ENCODE measurements at places on chromosomes 13 and 19.
A peak's percentile ranks its signal among the peaks of the same experiment; 100 is the strongest.

- no peak for DNase-seq
These were observed 13.7 kb downstream of the BCKDHA start for GRCh38 chr19:41411100-41411967.

- DNase-seq = no peak
These were observed at the start of gene PNMA8B for GRCh38 chr19:46495786-46496099. Gene PNMA8B (minus strand): TSS chr19:46495867. CDS start chr19:46495465, 402 bp downstream.

- no peak for DNase-seq
These were observed 8.1 kb downstream of the ERCC2 start for GRCh38 chr19:45362291-45362690.

DNA sequence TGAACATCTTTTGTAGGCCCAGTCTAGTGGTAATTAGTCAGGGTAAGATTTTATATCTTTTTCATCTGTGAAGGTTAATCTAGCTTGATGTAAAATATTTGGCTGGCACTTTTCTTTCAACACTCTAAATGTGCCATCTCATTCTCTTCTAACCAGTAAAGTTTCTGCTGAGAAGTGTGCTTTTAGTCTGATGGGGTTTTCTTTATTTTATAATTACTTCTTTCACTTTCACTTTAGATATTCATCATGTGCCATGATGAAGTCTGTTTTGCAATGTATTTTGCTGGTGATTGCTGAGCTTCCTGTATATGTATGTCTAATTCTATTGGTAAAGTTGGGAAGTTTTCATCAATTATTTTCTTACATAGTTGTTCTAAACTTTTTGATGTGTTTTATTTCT lies 31.9 kb downstream of the ZNF726 start:
- DNase-seq = no peak

- DNase-seq = no peak
These were observed 124.2 kb downstream of the LMO7 start for GRCh38 chr13:75760131-75761021.

DNA sequence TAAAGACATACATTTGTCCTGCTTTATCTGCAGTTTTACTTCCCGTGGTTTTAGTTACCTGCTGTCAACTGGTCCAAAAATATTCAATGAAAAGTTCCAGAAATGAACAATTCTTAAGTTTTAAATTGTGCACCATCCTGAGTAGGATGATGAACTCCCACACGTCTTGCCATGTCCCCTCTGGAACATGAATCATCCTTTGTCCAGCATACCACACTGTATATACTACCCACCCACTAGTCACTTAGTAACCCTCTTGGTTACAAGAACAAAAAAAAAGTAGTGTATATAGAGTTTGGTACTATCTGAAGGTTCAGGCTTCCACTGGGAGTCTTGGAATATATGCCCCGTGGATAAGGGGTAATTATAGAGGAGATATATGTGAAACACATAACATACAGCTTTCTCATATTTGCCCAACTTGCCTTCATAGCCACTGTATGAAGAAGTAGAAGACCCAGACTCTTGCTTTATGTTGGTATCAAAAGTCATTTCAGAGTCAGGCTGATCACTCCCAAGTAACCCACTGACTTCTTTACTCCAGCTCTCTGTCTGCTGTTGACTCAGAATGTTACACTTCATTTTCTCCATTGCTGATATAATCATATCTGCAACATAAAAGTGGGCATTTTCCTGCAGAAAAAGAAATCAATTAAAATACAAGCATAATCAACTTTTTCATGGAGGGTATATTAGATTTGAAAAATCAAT lies 19.3 kb downstream of the RUBCNL start:
- DNase-seq = no peak

- peak; percentile 43 for DNase-seq
These were observed 1.7 kb upstream of the ELANE start for GRCh38 chr19:850221-850978.

DNA sequence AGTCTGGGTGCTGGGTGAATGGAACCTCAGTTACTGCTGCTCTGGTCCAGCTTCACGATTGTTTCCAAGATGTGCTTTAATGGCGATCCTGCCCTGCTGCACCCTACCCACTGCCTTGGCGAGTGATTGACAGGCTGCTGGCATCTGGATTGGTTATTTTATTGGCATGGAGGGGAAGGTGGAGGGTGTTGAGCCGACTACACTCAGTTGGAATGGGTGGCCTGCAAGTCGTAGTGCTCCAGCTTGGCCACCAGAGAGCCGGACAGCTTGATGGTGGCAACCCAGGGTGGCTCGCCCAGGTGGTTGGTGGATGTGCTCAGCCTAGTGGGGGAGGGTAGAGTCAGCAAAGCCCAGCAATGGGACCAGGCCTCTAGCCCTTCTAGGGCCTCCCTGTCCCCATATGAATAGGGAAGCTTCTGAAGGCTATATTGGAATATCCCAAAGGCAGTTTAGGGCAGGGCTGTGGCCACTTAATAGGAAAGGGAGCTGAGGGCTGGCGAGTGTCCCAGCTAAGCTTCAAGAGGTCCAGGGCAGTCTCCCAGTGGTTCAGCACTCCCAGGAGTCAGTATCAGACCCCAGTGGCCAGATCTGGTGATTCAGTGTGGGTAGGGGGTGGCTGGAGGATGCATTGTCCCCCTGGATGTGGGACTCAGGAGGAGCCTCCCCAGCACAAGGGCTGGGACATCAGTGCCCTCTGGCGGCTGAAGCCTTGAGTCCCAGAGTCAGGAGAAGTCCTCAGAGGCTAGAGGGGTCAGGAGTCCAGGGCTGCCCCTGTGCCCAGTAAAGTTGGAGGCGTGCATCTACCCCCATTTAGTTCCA lies 3.4 kb downstream of the GGN start:
- DNase-seq = no peak

- no peak for DNase-seq
These were observed 5.3 kb upstream of the ZNF613 start for GRCh38 chr19:51921949-51922348.

- peak; percentile 29 for DNase-seq
These were observed 8.7 kb downstream of the SIGLECL1 start for GRCh38 chr19:51259348-51260245.

DNA sequence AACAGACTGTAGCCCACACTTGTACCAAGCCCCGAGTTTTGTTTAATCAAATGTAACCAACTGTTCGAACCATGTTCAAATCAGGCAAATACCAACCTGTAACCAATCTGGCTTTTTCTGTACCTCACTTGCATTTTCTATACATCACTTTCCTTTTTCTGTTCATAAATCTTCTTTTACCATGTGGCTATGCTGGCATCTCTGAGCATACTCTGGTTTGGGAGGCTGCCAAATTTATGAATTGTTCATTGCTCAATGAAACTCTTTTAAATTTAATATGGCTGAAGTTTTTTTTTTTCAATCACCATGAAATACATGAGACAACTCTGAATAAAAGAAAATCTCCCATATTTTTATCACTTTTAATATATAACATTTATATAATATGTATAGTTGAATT lies 256.1 kb downstream of the SLITRK6 start:
- no peak for DNase-seq

DNA sequence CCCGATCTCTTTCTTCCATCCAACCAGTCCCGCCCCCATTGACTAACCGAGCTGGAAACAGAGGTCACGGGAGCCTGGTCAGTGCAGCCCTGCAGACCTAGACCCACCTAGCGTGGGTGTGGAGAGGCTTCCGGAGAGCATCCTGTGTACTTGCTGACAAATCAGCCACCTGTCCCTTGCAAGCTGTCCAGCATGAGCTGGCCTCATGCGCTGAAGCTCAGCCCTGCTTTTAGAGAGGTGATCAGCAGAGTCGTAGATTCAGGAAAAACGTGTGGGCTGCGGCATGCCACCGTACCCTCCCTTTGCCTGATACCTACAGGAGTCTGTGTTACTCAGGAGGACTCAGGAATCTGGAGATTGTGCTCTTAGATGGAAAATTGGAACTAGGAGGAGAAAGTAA lies 80.3 kb upstream of the UQCRFS1 start:
- DNase-seq = no peak

GRCh38 chr19:49205114-49205513 lies 47.5 kb downstream of the TRPM4 start:
- DNase-seq = no peak

DNA sequence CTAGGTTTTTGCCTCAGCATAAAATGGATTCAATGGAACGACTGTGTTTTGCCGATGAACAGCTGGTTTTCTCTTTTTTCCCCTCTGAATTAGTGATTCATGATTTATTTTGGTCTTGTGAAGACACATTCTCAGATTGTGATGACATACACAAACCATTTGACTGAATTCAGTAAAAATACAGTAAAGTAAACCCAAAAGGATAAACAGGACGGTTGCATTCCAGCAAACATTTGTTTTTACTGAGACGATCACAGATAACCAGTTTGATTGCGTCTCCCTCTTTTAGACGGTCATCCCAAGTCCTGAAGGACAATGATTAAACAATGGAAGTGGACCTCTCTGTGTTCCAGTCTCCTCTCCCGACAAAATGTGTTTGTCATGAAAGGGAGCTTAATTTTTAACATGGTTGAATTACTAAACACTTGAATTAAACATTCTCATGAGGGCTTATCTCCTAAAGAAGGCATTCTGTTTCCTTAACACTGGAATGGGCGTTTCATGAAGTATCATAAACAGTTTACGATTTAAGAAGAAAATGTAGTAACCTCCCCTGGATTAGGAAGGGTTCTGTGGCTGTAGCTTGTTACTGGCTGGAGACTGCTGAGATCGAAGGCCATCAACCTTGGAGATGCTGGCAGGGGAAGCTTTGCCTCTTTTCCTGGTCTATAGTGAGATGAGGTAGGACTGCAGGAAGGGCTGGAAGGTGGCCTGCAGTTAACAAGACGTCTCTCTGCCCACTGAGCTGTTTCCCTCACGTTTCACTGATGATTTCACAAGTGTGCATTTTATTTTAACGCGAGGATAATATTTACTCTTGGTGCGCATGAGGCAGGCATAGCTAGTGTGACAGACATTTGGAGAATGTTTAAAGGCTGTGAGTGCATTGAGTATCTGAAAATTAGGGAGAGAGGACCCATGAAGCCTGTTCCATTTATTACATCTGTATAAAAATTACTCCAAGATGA lies 457.9 kb downstream of the FGF9 start:
- no peak for DNase-seq

DNA sequence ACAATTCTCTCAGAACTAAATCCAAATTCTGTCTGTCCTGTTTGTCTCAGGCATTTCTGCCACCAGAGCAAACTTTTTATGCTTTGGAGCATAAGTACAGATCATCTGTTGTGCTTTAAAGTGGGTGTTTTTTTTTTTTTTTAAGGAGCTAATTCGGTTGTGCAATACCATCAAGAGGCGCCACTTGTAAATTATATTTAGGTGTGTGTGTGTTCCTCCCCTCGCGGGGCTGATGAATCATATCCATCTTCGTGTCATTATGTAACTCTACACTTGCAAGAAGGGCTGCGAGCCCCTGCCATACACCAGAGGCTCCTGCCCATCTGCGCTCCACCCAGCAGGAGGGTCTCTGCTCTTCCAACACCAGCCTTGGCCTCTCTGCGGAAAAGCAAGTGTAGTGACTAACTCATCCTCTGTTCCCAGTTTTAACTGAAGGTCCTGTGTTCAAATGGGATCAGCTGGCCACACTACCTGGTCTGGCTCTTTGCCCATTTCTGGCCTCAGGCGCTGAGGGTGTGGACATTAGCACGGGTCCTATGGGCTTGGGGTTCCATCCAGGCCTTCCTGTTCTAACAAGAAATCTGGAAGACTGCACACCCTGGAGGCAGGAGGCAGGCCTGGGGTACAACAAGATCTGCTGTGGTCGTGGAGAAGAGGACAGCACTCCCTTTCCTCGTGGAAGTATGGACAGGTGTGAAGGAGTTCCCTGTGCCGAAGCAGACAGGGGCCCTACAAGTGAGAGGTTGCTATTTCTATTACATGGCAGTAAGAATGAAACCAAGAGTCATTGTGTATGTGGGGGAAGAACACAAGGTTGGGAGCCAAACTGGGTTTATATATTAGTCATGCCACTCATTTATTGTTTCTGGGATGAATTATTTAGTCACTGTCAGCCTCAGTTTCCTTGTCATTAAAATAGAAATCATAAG lies 96.1 kb upstream of the MBNL2 start:
- no peak for DNase-seq

GRCh38 chr19:17948931-17949930 lies 16.4 kb downstream of the CCDC124 start:
- DNase-seq = no peak

- DNase-seq = no peak
These were observed 27.7 kb downstream of the CRTC1 start for GRCh38 chr19:18710996-18711751.

DNA sequence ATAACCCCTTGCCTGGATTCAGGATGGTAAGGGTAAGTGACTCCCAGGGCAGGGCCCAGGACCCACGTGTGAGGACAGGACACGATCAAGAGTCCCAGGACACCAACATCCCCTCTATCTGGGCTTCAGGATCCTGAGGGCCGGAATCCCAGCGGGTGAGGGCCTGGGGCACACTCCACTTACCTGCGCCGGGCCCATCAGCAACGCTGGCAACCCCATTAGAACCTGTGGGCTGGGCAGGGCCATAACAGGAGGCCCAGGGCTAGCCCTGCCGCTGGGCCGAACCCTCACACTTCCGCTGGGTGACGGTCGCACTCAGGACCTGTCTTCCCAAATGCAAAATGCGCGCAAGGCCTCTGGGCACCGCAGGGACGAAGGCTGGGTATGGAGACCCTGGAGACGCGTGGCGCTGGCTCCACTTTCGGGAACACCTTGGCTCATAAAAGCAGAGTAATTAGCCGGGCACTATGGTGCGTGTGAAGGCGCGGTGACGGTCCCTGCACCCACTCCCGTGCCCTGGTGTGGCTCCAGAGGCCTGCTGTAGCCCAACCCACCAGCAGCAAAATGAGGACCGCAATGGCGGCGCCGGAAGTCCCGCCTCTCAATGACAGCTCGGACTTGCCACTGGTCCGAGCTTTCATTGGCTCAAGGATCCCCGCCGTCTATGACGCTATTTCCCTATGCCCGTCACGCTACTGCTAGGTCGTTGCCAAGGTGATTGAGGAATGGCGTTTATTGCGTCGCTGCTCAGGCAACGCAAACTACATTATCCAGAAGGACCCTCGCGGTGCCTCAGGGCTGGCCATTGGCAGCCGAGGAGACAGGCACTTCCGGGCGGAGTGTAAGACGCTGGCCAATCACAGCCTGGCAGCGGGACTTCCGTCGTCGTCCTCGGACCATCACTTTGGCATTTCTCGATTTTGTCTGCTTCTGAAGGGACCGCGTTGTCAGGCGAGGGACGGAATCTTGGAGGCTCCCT lies at the start of gene ZNF132:
Gene ZNF132 (minus strand): TSS at position 578 of the 979 bp plus-strand sequence. CDS start 332 bp downstream, at position 246.
- no peak for DNase-seq

Data from RKO (cell line).